Mucosa of gallbladder (tissue), 1 donor: ENCODE measurements at places on chromosomes 6 and 20. TPM values are rescaled to one million over a fixed set of nuclear protein-coding genes. Genes with fewer than 3 reads are reported as not detected.

MRAP2 gene
- total RNA-seq, result 1.9 TPM

HIVEP2 gene
- total RNA-seq, result 16.5 TPM

GTSF1L gene
- total RNA-seq, result not detected

LY86 gene
- 7.0 TPM for total RNA-seq
